ENCODE measurements at places on chromosomes 5 and 9.

DNA sequence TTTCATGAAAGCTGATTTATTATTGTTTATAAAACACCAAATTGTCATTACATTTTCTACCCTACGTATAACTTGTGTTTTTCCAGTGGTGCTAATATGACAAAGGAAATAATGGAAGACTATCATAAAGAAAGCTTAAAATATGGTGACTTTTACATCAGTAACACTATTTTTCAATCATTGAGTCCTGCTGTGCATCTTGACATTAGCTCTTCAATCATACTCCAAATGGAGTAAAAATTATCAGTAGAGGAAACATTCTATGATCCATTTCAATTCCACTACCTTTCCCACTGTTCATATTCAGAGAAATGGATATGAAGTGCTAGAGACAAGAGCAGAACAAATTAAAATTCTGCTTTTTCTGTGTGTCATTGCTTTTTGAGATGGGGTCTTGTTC is 536.6 kb downstream of the RAB3C start:
- no peak for DNase-seq

- DNase-seq, result no peak
Measured at GRCh38 chr5:131536211-131536826, 98.7 kb downstream of the RAPGEF6 start.

DNA sequence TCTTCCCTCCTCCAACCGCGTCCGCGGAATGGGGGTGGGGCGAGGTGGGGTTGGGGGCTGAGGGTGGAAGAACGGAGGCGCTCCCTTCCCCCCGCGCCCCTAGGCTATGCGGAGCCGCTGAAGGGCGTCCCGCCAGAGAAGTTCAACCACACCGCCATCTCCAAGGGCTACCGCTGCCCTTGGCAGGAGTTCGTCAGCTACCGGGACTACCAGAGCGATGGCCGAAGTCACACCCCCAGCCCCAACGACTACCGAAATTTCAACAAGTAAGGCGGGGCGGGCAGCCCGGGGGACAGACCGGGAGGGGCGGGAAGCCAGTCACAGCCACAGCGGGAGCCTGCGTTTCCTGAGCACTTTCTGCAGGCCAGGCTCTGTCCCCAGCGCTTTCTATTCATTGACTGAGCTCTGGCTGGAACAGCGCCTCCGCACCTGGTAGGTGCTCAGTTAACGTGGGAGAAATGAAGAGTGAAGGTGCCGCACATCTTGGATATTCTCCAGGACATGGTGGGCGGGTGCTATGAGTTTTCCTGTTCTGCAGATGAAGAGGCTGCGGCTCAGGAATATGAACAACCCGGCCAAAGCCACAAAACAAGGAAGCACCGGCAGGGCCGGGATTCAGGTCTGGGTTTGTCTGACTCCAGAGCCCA is 11.3 kb downstream of the MYOZ3 start:
- DNase-seq, result no peak

DNA sequence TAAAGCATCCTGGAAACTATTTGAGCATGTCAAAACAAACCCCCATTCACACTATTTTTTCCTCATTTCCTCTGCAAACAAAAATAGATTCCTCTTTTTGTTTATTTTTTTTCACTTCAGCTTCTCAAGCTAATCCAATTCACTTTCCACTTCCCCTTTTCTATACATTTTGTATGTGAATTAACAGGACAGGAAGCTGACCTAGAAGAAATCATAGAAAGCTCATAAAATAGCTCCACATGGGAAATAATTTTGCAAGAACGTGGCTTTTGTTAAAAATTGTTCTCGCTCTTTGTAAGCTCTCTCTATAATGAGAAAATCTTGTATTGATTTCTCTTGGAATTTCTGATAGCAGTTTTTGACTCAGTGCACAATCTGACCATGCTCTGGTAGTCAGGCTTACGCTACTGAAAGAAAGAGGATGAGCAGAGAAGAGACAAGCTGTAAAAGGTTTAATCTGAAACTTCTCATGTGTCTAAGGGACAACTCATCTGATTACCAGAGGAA is 215.8 kb downstream of the ADAMTS12 start:
- no peak for DNase-seq

- no peak for DNase-seq
Measured at GRCh38 chr5:124230456-124230855, 516.0 kb downstream of the ZNF608 start.

DNA sequence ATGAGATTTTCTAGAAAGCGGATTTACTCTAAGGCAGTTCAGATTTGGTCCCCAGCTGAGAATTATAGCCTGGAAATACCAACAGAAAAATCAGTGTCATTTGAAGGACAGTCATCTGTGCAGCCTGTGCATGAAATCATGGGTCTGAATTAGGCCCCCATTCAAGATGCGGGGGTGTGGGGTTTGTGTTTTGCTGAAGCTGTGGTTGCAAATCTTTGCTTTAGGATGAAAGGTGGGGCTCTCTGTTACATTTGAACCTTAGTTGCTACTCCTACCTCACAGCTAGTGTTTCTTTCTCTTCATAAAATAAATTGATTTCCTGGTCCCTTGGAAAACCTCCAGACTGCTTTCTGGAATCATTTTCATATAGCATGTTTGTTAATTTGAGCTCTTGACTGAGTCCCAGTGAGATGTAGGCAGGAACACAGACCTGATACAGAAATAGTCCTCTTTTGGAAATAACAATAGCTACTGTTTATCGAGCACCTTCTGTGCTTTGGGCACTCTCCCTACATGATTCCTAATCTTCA is 4.8 kb upstream of the ABL1 start:
- no peak for DNase-seq

- peak; percentile 26 for DNase-seq
Measured at GRCh38 chr5:151448038-151448985, 909 bp downstream of the SLC36A1 start.

GRCh38 chr9:124477211-124477647 is 27.0 kb downstream of the ADGRD2 start:
- peak; percentile 58 for DNase-seq

- no peak for DNase-seq
Measured at GRCh38 chr5:169945831-169946261, 34.4 kb downstream of the INSYN2B start.

DNA sequence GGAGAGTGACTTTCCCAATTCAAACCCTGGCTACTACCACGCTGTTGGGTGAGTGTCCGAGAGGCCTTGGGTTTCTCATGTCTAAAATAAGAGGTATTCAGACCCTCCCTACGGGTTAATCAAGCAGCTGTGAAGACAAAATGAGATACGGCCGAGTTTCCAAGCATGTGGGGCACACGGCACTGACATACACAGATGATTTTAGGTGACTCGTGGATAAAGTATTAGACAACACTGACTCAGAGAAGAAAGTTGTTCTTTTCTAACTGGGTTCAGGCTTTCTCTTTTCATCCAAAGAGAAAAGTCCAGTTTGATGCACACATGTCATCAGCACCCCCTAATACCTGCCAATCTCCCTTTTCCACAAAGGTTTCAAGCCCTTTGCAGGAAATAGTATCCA is 15.6 kb downstream of the FOXI1 start:
- DNase-seq, result no peak

GRCh38 chr9:91736311-91736710 is 213.7 kb downstream of the ROR2 start:
- no peak for DNase-seq

- no peak for DNase-seq
Measured at GRCh38 chr9:16898464-16898863, 28.0 kb upstream of the BNC2 start.

DNA sequence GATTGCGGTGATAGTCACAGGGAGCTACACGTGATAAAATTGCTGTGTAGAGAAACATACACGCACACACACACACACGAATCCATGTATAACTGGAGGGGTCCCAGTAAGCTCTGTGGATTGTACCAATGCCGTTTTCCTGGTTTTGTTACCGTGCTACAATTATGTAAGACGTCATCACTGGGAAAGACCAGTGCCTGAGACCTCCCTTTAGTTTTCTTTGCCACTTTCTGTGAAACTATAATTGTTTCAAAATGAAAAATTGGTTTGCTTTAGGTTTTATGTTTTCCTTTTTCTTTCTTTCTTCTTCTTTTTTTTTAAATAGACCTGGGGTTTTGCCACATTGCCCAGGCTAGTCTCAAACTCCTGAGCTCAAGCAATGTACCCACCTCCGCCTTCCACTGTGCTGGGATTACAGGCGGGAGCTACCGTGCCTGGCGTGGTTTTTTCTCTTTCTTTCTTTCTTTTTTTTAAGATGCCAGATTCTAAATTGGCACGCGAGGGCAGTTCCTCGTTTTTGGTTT is 21.3 kb downstream of the OR2V2 start:
- DNase-seq, result no peak

- DNase-seq, result no peak
Measured at GRCh38 chr9:87290241-87291052, 207.2 kb upstream of the DAPK1 start.

GRCh38 chr9:121026768-121027167 is 23.3 kb downstream of the C5 start:
- DNase-seq, result no peak

- DNase-seq, result no peak
Measured at GRCh38 chr9:29866556-29866955, 2293.3 kb upstream of the C9orf72 start.

GRCh38 chr9:85713897-85714296 is 27.9 kb downstream of the AGTPBP1 start:
- no peak for DNase-seq

DNA sequence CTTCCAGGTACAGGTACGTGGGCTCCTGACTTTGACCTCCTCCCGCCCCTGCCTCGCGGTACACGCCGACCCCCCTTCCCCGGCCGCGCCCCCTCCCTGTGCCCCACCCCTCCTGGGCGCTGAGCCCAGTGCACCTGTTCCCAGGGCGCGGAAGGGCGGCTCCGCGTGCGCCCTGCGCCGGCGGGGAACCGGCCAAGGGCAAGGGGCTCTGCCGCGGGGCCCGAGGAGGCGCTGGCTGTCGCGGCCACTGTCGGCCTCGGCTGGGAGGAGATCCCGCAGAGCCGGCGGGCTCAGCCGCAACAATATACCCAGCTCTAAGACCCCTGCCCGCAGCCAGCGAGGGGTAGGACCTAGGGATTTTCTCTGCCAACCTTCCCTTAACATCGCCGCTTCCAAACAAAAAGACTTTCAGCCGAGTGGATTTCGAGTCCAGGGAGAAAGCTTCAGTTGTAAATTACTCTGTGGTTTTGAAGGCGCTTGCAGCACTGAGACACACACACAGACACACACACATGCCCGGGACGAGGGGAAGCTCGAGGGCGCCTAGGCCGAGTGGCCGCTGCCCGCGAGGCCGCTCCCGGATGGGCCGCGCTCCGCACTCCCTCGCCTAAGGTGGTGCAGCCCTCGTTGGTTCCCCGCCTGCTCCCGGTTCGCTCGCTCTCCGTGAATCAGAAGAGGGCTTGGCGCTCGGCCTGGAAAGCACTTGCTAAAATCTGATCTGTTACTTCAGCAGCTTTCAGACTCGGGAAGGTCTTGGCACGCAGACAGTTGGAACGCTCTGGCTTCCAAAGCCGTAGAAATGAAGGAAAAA is 1.2 kb downstream of the FGF18 start:
- DNase-seq, result peak; percentile 58

DNA sequence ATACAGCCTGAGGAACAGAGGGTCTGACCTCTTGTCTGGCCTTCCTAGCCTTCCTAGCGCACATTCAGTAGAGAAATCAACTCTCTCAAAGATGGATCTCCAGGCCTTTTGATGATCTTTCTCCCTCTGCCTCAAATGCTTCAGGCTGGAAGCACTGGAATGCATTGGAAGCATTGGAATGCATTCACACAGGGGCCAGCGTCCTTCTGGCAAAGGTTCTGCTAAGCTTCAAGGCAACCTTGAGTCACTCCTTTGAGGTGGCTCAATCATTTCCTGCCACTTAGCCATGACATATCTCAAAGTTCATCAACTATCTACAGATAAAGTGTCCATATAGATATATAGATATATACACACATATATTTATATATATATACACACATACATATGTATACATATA is 42.9 kb downstream of the OR2K2 start:
- no peak for DNase-seq

- DNase-seq, result peak; percentile 46
Measured at GRCh38 chr5:122415030-122415800, 103.2 kb downstream of the SNCAIP start.

DNA sequence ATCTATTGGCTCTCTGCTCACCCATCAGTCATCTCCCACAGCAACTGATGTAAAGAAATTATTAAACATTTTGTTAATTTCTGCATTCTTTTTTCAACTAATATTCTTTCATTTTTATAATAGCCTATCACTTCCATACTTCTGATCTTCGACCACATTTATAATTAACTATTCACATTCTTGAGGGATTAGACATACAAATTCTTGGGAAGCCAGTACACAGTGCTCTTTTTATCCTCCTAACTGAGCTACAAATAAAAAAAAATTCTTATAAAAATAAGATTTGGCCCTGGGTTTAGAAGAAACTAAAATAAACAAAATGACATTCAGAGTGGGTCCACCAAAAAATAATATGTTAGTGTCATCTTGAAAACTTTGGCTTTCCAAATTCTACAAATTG is 103.7 kb upstream of the ITGA1 start:
- DNase-seq, result no peak

- no peak for DNase-seq
Measured at GRCh38 chr5:126488443-126489065, 65.3 kb downstream of the GRAMD2B start.

- no peak for DNase-seq
Measured at GRCh38 chr5:88109818-88110217, 158.8 kb downstream of the TMEM161B start.

GRCh38 chr9:23538461-23539003 is 287.5 kb downstream of the ELAVL2 start:
- no peak for DNase-seq

GRCh38 chr5:16051246-16051755 is 128.3 kb downstream of the MARCHF11 start:
- no peak for DNase-seq

- DNase-seq, result no peak
Measured at GRCh38 chr5:92455011-92455410, 1071.9 kb upstream of the ARRDC3 start.

DNA sequence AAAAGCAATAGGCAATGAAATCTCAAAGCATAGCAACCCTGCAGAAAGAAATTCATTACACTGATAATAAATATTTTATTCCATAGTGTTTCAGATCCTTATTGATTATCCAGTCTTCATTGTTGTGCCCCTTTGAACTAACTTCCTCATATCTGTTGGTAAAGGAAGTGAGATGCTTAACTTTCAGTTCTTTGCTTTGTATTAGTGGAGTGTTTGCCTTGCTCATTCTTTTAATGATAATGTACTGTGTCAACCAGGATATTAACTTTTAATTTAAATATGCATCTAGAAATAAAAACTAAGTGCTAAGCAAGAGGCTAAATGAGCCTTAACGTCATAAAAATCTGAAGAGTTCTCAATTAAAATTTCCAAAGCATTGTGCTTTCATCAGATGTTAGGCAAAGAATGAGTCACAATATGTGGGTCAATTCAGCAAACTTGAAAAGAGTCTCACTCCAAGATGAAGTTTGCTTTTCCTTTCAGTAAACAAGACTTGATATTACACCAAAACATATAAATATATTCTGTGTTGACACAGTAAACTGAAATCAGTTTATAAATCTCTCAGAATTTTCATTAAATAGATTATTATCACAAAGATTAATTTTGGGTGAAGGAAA is 105.9 kb downstream of the GIN1 start:
- DNase-seq, result no peak

- DNase-seq, result no peak
Measured at GRCh38 chr5:67249590-67249895, 52.9 kb upstream of the CD180 start.

GRCh38 chr5:80204808-80205614 is 50.8 kb downstream of the SERINC5 start:
- peak; percentile 79 for DNase-seq

- no peak for DNase-seq
Measured at GRCh38 chr5:178114325-178115135, 1.2 kb downstream of the N4BP3 start.

GRCh38 chr9:94990897-94991561 is 264.5 kb downstream of the AOPEP start:
- no peak for DNase-seq

GRCh38 chr5:5288201-5288600 is 134.3 kb upstream of the ICE1 start:
- no peak for DNase-seq
